ENCODE measurements at places on chromosomes 6 and 20.

DNA sequence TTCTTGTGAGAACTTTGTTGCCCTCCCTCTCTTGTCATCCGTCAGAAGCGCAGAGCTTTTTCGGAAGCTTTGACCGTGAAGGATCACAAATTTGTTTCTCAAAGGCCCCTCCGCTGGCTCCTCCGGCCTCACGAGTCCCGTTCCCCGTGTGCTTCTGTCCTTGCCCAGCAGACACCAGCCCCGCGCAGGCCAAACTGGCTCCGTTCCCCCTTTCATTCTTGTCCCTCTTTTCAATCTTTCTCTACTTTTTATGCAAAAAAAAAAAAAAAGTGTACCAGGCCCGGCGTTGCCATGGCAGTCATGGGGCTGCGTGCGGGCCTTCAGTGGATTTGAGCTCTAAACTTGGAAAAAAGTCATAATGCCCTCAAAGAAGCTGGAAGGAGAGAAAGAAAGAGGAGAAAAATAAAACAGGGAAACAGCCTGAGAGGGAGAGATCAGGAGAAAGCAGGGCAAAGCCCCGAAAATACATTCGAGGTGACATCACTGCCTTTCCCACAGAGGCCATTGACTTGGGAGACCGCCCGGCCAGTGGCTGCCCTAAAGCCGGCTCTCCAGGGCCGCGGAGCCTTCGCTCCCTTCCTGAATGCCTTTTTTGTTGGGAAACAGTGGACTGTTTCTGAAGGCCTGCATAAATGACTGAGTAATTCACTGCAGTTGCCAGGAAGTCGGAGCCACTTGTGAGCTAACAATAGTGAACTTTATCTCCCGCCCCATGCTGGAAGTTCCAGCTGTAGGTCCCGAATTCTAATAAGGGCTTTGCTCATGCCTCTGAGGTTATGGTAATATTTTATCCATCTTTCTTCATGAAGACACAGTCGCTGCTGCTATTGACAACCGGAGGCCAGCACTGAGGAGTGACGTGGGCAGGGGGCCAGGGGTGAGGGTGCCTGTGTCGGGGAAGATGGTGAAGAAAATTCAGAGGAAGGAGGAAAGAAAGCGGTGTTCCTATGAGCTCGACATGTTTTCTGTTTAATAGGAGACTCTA is 670.9 kb downstream of the QKI start:
- DNase-seq: no peak

DNA sequence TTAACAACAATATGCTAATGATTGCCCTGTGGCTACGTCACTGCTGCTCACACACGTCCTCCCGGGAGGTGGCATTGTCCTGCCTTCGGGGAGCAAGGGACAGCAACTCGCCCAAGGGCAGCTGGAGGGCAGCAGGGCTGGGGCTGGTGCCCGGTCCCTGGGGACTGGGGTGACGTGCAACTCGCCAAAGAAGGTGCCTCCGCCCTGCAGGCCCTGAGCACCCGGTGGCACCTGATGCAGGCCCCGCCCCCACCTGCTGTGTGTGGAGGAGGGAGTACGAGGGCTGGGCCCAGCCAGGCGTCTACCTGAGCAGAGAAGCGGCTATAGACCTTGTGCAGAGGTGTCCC is 64.8 kb upstream of the SLCO4A1 start:
- DNase-seq: no peak

DNA sequence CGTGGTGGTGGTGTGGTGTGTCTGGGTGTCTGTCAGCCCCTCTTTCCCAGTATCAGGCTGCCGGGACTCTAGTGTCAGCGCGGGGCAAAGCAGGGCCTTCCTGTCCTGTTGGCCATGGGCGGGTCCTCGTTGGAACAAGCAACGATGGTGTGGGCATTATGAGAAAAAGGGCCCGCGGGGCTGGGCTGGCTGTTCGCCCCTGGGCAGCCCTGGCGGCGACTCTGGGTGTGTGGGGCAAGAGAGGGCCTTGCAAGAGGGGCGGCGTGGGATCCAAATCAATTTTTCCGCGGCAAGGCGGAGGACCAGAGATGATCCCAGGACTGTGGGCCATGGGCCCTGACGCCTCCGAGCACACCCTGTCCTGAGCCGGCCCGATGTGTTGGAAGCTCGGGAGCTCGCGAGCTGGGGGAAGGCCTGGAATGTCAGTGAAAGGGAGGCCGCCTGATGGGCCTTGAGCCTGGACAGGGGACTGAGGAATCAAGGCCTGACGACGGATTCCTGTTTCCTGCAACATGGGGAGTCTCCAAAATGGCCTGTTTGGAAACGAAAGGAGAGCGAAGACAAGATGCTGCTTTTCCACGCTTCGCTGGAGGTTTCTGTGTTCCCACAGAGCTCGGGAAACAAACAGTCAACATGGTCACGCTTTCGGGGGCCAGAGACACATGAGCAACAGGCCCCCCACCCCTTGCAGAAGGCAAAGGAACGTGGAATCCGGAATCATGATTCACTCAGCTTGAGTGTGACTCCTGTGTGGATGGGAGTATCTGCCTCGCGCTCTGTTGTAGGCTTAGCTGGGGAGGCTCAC is 364.7 kb upstream of the DEFB115 start:
- DNase-seq: no peak

DNA sequence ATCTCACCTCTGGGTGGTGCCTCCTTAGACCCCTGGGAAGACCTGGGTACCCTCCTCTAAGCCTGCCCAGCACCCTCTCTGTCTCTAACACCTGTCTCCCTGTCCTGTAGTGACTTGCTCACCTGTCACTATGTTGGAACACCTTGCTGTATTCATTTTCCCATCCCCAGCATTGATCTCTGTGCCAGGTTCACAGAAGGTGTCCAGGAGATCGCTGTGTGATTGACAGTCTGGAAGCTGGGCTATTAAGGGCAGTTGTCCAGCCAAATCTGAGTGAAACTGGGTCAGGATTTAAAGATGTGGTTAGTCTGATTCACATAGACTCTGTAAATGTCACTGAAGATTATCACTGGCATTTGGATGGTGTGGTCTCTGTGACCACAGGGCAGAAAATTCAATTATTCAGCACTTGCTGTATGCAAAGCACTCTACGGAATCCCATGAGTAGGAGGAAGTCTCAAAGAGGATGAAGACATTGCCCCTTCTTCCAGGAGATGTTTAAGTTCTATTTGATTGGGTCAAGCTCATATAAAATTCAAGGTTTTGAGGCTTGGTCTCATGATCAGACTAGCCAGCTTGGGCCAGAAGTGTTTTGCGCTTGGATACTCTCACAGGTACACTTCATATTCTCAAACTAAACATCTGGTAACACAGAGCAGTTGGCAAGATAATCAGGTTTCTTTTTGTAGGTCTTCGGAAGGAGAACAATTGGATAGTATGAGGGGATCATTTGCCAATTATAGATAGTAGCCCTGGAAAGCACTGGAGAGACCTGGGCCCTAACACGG is 57.8 kb upstream of the TAGAP start:
- no peak for DNase-seq

- no peak for DNase-seq
Observed at GRCh38 chr6:142279350-142280180, 22.2 kb upstream of the ADGRG6 start.

DNA sequence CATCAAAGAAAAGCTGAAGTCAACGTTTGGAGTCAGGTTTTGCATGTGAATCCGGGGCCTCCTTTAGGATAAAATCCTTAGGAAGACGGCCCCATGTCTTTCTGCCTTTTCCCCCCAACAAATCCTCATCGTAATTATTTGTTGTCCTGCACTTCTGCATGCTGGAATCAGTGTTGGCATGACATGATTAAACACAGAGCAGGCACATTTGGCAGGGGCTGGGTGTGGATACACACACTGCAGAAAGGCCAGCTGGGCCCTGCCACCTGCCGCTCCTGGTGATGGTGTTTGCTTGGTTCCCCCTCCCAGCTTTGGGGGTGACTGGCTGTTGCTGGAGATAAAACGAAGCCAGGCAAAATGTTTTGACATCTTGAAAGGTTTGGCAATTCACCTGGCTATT is 46.3 kb upstream of the FOXA2 start:
- DNase-seq: no peak

DNA sequence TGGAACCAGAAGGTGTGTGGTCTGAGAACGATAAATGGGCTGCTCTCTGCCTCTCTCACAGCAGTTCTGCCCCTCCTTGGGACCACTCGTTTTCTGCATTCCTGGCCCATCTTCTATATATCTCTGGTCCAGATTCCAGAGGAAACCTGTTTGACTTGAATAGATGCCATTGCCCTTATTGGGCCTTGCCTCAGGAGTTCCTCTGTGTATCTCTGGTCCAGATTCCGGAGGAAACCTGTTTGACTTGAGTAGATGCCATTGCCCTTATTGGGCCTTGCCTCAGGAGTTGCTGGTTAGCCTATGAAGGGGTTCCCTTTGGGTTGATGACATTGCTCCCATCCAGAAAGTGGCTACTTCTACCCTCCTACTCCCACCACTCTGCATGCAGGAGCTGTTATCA is 189.4 kb downstream of the SLC16A10 start:
- DNase-seq: no peak

GRCh38 chr6:3403238-3404173 is 53.3 kb downstream of the SLC22A23 start:
- DNase-seq: no peak

DNA sequence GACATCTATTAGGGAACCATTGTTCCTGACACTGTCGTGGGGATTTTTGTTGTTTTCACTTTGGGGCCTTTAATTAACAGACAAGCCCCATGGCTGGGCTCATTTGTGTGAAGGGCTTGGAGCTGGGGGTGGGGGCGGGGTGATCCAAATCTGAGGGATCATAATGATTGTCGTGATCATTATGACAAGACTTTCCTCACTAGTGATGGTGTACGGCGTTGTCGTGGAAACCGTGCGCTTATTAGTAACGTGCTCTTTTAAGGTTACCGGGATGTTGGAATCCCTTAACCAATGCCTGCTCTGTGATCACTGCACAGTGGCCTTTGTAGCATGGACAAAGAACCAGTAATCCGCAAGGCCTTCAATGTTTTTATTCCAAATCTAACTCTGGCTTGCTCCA is 18.6 kb downstream of the PDYN start:
- no peak for DNase-seq

DNA sequence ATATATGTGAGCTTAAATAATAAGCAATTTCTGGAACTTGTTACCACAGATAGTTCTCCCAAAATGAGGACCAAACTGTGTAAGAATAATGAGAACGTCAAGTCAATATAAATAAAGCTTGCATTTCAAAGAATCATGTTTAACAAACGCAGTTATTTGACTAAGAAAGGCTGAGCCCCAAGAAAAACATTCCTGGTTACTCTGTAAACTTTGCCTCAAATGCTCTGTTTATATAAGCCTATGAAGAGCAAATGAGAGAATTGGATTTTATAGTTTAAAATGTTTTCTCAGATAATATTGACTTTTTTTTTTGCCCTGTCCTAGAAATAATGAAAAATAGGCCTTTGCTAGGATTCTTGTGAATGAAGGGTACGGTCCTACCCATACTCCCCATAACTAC is 81.3 kb downstream of the C6orf52 start:
- no peak for DNase-seq

GRCh38 chr6:3309391-3310050 is 50.8 kb downstream of the PSMG4 start:
- no peak for DNase-seq

DNA sequence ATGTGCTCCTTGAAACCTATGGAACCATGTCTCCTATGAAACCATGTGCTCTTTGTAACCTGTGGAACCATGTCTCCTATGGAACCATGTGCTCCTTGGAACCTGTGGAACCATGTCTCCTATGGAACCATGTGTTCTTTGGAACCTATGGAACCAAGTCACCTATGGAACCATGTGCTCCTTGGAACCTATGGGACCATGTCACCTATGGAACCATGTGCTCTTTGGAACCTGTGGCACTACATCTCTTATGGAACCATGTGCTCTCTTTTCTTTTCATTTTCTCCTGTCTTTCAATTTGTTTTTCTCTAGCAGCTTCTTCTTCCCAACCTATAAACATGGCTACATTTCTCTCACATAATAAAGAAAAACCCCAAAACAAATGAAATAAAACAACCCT is 11.9 kb upstream of the CCN2 start:
- no peak for DNase-seq

DNA sequence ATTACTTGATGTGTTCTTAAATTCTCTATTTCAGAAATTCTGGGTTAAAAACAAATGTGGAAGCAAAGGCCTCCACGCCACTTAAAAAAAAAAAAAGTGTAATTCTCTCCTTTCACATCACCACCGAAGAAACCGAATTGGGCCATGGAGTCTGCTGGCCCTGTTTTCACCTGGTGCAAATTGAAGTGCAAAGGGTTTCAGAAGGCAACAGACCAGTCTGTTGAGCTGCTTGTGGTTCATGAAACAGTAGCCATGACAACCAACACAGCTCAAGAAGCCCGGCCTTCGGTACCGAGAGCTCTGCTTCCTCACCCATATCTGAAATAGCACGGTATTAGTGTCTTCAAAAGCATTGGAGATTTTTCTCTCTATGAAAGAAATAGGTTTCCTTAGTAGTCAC is 63.1 kb downstream of the GMPR start:
- no peak for DNase-seq

- DNase-seq: no peak
Observed at GRCh38 chr20:56781108-56781739, 152.1 kb downstream of the TFAP2C start.

GRCh38 chr6:19712012-19712688 is 125.0 kb upstream of the ID4 start:
- no peak for DNase-seq

DNA sequence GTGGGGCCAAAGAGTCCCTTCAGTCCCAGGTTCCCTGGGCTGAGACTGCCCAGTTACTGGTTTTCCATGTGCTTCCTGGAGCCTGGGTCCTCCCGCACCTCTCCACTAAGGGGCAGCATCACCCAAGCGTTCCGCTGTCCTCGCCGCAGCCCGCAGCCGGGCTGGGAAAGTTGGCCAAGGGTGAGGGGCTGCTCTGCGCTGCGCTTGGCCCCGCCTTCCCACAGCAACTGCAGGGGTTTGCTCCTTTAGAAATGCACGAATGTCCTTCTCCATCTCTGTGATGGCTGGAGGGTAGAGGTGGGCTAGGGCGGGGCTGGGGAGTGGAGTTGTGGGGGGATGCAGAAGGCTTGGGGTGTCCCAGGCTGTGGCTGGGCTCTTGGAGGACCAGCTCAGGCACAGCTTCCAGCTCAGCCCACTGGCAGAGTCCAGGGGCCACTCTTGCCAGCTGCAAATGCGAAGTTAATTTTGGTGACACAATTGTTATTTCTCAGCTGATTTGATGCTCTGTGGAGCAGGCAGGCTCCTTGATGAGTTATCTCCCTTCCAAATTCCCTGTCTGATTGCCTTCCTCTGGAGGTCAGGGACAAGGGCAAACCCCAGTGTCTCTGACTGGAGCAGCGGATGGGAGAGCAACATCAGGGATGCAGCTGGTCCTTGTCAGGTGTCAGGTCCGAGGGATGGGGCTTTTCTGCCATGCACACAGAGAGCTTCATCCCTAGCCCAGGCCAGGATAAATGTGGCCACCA is 63.2 kb downstream of the NOL4L start:
- peak; percentile 44 for DNase-seq

DNA sequence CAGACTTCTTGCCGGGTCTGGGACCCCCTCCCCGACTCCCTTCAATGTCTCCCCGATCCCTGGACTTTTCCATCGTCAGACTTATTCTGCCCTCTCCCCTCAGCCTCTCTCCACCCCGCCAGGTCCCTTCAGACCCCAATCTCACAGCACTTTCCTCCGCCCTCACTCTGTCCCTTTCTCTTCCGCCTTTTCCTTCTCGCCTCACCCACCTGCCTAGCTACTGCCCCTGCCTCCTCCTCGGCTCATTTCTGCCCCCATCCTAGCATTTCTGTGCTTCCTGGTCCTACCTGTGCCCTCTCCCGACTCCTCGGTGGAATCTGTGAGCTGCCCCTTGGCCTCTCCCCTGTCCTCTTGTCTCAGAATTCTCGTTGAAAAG is 616 bp downstream of the CHMP4B start:
- no peak for DNase-seq
